ENCODE measurements at places on chromosomes 1 and 21. TPM values are rescaled to one million over a fixed set of nuclear protein-coding genes. Genes with fewer than 3 reads are reported as not detected.

GRCh38 chr1:24981631-24982005 is 51.5 kb upstream of the RUNX3 start:
- no peak for DNase-seq
- no peak overlapping the region for H3K27ac ChIP-seq
- no peak overlapping the region for H3K4me3 ChIP-seq

- no peak overlapping the region for H3K4me3 ChIP-seq
- no peaks in the 10 kb centered on the region for H3K36me3 ChIP-seq
- no peaks in the 10 kb centered on the region for H3K27me3 ChIP-seq
- H3K4me1 ChIP-seq = no peaks in the 10 kb centered on the region
- no peak for DNase-seq
Measured at GRCh38 chr1:59545830-59546229, 248.9 kb downstream of the FGGY start.

DNA sequence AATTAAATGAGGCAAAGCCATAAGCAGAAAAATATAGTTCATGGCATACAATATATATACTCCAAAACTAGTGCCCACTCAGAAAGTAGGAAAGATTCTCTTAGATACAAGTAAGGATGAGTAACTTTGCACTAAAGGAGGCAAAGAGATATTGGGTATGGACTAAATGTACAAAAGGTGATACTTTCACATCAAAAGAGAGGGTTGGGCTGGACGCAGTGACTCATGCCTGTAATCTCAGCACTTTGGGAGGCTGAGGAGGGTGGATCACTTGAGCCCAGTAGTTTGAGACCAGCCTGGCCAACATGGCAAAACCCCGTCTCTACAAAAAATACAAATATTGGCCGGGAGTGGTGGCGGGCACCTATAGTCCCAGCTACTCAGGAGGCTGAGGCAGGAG is 6.7 kb downstream of the KYAT3 start:
- no peaks in the 10 kb centered on the region for H3K27me3 ChIP-seq
- H3K36me3 ChIP-seq = peaks cover 9% of the 10 kb centered on the region
- DNase-seq = no peak
- peak overlapping the region; percentile 75 for H3K27ac ChIP-seq

DNA sequence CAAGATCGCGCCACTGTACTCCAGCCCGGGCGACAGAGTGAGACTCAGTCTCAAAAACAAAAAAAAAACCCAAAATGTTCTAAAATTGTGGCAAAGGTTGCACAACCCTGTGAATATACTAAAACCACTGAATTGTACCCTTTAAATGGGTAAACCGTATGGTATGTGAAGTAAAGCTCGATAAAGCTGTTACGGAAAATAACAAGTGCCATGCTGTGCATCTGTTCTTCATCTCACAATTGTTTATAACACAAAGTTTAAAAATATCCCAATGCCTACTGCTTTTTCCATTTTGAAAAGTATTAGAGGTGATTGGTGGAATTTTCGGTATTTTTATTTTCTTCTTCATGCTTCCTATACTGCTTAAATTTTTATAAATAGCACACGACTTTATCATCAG is 111.5 kb downstream of the ENAH start:
- no peak overlapping the region for H3K4me3 ChIP-seq
- H3K27me3 ChIP-seq = no peaks in the 10 kb centered on the region
- DNase-seq = no peak
- H3K4me1 ChIP-seq = no peaks in the 10 kb centered on the region

- H3K27me3 ChIP-seq = no peaks in the 10 kb centered on the region
- H3K36me3 ChIP-seq = no peaks in the 10 kb centered on the region
- H3K27ac ChIP-seq = no peak overlapping the region
Measured at GRCh38 chr1:215489771-215490565, 77.1 kb upstream of the KCTD3 start.

DNA sequence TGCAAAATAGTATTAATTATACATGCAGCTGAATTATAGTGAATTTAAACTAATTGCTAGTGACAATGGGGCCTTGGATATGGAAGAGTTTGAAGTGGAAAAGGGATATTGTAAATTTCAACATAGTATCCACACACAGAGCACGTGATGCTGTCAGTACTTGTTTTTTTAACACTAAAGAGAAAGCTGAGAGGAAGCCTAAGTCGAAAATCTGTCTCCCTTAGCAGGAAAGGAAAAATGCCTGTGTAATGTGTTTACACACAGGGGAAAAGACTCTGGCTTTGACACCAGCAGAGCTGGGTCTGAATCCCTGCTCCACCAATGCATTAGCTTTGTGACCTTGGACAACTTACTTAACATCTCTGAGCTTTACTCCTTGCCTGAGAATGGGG is 42.6 kb downstream of the PCSK9 start:
- peaks cover 4% of the 10 kb centered on the region for H3K4me1 ChIP-seq
- H3K4me3 ChIP-seq = no peak overlapping the region
- H3K36me3 ChIP-seq = peaks cover 13% of the 10 kb centered on the region
- no peak for DNase-seq
- no peaks in the 10 kb centered on the region for H3K27me3 ChIP-seq
- no peak overlapping the region for H3K27ac ChIP-seq

- no peaks in the 10 kb centered on the region for H3K36me3 ChIP-seq
- no peak overlapping the region for H3K27ac ChIP-seq
- DNase-seq = no peak
Measured at GRCh38 chr1:169571450-169571849, 14.8 kb downstream of the F5 start.

GRCh38 chr1:77940921-77941570 is 37.8 kb downstream of the FUBP1 start:
- no peak for DNase-seq
- H3K36me3 ChIP-seq = no peaks in the 10 kb centered on the region
- H3K4me3 ChIP-seq = no peak overlapping the region
- no peak overlapping the region for H3K27ac ChIP-seq

- no peaks in the 10 kb centered on the region for H3K36me3 ChIP-seq
- H3K4me1 ChIP-seq = no peaks in the 10 kb centered on the region
- no peak overlapping the region for H3K27ac ChIP-seq
- no peak for DNase-seq
- no peak overlapping the region for H3K4me3 ChIP-seq
Measured at GRCh38 chr1:201925981-201926645, 20.2 kb downstream of the LMOD1 start.

DNA sequence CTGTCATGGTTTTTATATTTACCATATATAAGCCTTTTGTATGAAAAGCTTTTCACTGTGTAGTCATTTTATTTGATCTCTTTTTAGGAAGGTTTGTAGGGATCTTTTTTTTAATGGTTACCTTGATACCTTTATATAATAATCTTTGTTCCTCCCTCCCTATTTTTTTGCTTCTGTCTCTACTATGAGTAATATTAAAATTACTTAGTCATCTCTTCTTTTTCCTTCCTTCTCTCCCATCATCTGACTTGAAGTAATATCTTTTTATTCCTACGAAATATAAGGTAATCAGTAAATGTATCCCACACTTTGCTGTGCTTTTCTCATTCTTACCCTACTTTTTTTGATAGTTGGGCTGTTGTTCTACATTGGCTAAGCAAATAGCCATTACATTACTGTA is 161.4 kb downstream of the MAGI3 start:
- no peak for DNase-seq
- H3K4me3 ChIP-seq = no peak overlapping the region
- no peaks in the 10 kb centered on the region for H3K4me1 ChIP-seq
- H3K27ac ChIP-seq = no peak overlapping the region

The ABCG1 gene
- 23.4 TPM for total RNA-seq

The CD46 gene
- total RNA-seq = 71.7 TPM

The LY9 gene
- total RNA-seq = 0.10 TPM

Data from spinal cord (tissue), 10 donors.